ENCODE measurements at places on chromosomes 16 and 17.

DNA sequence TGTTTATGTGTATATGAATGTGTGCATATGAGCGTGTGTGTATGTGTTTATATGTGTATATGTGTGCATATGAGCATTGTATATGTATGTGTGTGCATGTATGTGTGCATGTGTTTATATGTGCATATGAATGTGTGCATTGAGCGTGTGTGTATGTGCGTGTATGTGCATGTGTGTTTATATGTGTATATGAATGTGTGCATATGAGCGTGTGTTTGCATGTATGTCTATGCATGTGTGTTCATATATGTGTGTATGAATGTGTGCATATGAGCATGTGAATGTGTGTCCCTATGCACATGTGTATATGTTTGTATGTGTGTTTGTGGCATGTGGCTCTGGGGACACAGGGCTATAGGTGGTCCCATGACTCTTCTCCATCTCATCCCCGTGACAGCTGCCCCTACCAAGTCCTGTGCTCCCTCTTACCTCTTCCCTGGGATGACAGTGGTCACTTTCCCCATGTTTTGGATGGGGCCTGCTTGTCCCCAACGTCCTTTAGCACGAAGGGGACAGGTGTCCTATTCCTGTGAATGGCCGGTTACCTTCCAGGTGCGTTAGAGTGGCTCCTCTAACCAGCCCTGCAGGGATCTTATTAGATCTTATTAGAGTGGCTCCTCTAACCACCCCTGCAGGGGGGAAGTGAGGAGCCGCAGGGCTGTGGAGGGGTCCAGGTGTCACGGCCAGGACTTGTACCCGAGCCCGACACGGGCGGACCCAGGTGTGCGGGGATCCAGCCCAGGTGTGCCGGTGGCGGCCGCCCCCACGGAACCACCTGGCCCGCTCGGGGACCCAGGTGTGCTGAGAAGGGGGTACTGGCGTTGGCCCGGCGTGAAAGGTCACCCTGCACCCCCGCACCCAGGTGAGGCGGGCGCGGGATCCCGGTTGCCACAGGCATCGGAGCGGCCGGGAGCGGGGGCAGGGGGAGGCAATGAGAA, 105.6 kb downstream of the SEC14L1 start:
- DNase-seq: no peak

- no peak for DNase-seq
Observed at GRCh38 chr17:77460514-77461046, 319.8 kb downstream of the SEC14L1 start.

GRCh38 chr17:27217631-27218030, 76.3 kb upstream of the WSB1 start:
- DNase-seq: no peak

GRCh38 chr16:64280317-64280716, 841.5 kb downstream of the CDH11 start:
- DNase-seq: no peak

- DNase-seq: no peak
Observed at GRCh38 chr17:61926826-61927207, 965 bp downstream of the INTS2 start.

DNA sequence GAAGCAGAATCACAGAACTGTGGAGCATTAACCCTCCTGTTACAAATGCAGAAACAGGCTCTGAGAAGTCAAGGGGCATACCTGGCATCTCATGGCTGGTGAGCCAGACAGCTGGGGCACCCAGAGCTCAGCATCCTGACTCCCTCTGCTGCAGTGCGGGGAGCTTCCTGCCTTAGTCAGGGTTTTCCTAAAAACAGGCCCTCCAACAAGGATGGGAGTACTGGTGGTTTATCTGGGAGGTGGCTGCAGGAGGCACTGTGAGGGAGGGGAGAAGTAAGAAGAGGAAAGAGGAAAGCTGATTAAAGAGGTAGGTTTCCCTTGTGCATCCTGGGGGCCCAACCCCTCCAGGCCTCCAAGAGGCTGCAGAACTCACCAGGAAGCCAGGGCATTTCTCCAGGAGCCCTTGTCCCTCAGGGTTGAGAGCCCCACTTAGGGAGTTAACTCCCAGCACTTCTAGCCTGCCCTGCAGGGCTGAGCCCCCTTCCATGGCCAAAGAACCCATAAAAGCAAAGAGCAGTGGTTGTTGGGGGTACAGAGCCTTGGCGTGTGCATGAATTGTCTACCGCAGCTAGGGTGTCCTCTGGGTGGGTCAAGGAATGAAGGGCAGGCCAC, 261.5 kb upstream of the RPL38 start:
- no peak for DNase-seq

DNA sequence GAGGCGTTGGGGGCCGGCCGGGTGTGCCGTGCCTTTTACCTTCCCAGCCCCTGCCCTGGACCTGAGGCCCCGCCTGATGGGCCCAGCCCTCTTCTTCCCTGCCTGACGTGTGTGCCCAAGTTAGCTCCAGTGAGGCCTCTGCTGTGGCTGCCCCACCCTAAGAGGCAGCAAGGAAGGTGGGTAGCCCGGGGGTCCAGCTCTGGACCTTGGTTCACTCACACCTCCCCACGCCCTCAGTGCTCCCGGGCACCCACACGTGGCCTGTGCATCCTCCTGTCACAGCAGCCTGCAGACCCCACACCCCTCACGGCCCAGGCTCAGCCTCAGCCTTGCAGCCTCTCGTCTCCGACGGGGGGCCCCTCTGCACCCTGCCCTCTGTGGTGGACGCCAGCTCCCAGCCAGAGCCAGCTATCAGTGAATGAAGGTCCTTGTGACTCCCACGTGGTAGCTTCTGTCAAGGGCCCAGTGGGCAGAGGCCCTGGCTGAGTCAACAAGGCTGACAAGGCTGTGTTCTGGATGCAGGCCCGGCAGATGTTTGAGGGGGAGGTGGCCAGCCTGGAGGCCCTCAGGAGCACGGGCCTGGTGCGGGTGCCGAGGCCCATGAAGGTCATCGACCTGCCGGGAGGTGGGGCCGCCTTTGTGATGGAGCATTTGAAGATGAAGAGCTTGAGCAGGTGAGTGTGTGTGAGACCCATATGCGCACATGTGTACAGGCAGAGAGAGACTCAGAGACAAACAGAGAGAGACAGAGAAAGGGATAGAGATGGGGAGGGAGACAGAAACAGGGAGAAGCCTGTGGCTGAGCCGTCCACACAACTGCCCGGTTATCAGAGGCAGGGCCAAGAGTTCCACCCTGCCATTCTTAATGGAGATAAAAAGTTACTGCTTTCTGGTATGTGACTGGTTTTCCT, 2.8 kb downstream of the FN3K start:
- no peak for DNase-seq

Data from T1000 (cell line).